ENCODE measurements at places on chromosomes 5 and 9.

DNA sequence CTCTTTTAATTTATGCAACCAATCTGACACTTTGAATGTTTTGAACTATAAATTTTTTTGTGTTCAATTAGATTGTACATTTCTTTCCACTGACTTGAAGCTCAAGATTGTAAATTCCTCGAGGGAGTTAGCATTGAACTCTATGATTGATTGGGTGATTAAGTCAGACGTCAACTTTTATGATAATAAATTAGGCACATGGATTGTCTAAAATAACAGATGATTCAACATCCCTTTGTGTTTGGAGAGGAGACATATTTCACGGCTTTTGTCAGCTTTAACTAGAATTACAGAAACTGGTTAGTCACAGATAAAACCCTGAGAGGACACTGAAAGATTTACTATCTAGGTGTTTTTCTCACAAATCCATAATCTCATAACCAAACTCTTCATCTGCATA is 32.7 kb upstream of the TXNDC8 start:
- DNase-seq, result no peak

DNA sequence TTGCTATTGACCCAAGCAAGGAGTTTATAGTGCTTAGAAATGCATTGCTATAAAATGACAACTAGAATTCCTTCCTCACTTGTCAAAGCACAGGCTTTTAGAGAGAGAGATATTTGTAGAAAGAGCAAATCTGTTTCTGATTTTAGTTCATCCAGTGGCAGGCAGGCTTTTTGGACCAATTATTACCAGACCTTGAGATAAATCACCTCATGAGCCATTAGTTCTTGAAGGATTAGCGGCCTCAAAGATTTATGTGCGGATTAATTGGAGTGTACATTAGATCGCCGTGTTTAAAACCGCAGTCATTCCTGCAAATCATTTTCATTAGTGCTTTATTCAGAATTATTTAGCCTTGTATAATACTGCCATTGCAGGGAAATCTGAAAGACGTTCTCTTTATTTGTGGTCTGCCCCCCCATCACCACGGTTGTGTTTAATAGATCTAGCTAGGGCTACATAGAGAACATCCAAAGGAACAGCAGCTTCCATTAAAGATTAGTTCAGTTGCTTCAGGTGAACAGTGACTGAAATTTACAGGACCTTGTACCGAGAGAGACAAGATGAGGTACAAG is 28.8 kb upstream of the TJP2 start:
- DNase-seq, result no peak

DNA sequence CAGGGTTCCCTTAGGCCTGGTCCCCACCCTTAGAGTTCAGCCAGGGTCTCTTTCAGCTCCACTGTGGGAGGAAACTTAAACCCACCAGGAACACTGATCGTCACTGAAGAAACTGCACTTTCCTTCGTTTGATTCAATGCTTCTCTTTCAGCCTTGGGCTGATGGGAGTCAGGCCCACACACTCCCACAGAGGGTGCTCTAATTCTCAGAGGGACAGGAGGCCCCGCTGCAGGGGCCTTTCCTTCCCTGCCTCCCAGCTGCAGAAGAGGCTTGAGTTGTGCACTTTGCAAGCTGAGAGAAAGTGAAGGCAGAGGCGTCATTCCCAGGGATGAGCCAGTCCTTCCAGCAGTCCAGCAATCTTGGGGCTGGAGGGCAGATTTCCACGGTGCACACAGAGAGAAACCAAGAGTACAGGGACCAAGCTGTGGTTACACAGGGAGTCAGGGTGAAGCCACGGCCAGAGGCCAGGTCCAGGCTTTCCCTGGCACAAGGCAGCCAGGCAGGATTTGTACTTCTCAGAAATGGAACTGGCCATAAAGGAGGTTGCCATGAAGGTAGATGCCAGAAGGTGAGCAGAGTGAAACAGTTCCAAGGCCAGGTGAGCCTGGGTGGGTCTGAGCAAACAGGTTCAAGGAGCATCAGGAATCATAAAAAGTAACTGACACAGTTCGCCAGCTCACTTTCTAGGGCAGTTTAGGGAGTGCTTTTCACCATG is 10.4 kb upstream of the GLIPR2 start:
- no peak for DNase-seq

- DNase-seq, result no peak
These were observed 10.0 kb downstream of the HMGCS1 start for GRCh38 chr5:43303242-43303641.

DNA sequence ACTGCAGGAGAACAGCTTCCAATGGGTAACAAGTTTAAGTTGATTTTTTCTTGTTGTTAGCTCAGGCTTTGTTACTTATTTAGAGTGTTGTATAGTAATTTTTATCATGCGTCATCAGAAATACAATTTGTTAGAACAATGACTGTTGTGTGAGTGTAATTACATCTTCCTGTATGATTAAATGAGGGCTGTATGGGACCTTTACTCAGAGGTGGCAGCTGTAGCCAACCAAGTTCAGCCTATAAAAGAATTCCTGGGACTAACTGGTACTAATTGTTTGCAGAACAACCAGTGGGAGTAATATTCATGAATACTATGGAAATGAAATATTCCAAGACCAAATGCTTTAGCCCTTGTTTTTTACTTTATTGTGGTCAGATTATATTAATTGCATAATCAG is 30.8 kb upstream of the TJP2 start:
- no peak for DNase-seq

GRCh38 chr9:18989865-18990264 is 43.1 kb downstream of the SAXO1 start:
- no peak for DNase-seq

DNA sequence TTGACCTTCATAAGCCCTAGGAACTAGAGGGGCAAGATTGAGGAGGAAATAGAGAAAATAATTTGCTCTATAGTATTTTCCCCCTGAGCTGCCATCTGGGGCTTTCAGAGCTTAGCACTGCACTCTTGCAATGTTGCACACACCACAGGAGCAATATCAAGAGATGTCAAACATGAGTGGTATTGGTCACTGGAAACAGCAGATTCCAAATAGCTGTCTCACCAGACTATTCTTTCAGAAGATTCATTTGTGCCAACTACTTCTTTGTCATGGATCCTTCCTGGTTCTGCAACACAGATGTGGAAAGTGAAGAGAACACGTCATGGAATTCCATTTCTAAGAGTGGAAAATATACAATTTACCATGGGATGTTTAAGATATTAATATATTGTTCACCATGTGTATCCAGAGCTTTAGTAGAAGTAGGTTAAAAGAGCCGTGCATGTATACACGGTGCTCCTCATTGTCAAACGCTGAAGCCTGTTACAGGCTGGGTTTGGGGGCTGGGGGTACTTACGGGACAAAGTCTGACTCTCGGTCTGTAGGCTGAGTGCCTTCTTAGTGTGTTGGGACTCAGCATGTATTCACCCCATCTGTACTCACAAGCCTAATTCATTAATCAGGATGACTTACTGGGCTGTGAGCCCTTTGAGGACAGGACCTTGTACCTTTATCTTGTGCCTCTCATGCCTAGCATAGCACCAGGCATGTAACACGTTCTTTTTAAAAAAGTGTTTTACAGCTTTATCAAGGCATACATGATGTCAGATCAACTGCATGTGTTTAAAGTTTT is 31.4 kb upstream of the GDNF start:
- DNase-seq, result no peak

DNA sequence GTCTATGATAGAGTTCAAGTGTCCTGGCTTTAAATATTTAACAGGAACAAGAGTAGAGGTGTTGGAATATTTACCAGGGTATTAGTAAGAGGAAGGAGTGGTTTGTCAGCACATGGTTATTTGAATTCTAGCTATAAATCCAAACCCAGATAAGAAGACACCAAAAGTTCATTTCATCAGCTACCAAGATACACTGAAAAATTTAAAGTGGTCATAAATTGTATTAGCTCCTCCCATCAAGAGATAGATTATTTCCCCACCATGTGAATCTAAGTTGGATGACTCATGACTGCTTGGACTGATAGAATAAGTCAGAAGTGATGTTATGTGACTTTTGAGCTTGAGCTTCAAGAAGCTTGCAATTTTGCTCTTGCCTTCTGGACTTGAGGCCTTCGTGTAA is 72.1 kb upstream of the GRAMD2B start:
- no peak for DNase-seq

GRCh38 chr9:130023144-130023787 is 19.7 kb downstream of the FNBP1 start:
- DNase-seq, result no peak

DNA sequence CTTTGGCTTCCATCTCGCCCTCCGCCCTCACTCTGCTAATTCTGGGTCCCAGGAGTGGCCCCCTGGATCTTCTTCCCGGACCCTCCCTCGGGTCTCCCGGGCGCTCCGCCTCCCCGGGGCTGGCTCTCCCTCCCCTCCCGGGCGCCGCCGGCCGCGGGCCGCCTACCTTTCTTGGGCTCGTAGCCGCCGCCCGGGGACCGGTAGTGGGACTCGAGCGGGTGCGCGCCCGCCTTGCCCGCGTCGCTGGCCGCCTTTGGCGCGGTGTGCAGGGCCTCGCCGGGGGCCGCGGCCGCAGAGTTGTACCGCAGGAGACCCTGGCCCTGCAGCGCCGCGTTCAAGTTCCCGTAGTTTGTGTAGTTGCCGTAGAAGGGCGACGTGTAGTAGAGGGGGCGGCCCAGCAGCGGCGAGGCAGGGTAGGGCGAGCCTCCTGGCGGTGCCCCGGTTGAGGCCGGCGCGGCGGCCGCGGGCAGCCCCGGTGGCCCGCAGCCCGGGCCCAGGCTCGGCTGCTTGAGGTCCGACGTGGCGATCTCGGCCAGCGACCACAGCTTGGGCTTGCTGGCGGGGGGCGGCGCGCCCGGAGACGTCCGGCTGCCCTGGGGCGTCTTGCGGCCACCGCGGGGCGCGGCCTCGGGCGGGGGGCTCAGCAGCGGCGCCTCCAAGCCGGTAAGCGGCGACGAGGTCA is 3.2 kb downstream of the IRX2 start:
- no peak for DNase-seq

- no peak for DNase-seq
These were observed 2.0 kb downstream of the CLK4 start for GRCh38 chr5:178624631-178625546.

GRCh38 chr5:69491027-69491426 is 1.6 kb upstream of the OCLN start:
- no peak for DNase-seq

Measured in activated CD8-positive, alpha-beta memory T cell treated with anti-CD3 and anti-CD28 coated beads for 4 hours (primary cell).